ENCODE measurements at places on chromosomes 12 and 14.

DNA sequence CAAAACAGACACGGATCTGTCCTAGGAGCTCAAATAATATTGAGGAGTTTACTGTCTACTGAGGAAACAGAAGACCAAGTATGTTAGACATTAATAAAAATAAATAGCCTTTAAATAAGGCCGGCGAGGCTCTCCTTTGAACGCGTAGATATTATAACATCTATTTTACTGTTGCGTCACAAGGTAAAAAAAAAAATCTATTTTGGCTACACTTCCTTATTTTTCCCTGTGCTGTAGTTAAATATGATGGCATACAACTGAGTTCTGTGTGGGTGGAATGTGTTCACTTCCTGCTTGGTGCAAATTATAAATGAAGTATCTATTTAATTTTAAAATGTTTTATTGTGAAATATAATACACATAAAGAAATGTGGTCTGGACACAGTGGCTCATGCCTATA is 17.2 kb upstream of the RAD52 start:
- DNase-seq: no peak

DNA sequence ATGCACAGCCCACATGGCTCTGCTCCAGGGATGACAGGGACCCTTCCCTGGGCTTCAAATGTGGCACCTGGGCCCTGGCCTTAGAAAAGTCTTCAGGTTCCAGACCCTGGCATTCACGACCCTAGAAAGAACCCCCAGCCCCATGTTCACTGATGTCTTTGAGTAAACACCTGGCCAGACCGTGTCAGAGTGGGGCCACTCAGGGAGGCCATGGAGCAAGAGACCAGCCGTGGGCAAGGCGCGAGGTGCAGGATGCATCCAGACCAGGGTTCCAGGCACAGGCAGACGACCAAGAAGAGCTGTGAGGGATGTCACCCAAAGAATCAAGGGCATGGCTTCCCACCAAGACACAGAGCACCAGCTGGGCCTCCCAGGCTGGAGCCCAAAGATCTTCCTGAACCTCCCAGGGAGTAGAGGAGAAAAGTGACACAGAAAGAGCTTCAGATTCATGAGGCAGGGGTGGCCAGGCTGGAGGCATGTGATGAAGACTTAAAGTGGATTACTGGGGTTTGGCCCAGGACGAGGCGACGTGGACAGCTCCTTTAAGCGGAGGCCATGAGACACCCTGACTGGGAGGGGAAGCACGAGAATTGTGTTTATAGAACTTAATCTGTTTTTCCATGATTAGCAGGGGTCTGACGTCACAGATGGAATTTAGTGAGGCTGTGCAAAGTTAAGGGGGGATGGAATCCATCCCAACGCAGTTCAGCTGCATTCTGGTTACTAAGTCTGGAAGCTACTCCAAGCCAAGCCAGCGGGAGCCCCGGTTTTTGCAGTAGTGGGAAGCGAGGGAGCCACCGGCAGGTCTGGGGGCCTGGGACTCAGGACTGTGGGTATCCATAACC is 61.6 kb downstream of the ARL6IP4 start:
- no peak for DNase-seq

DNA sequence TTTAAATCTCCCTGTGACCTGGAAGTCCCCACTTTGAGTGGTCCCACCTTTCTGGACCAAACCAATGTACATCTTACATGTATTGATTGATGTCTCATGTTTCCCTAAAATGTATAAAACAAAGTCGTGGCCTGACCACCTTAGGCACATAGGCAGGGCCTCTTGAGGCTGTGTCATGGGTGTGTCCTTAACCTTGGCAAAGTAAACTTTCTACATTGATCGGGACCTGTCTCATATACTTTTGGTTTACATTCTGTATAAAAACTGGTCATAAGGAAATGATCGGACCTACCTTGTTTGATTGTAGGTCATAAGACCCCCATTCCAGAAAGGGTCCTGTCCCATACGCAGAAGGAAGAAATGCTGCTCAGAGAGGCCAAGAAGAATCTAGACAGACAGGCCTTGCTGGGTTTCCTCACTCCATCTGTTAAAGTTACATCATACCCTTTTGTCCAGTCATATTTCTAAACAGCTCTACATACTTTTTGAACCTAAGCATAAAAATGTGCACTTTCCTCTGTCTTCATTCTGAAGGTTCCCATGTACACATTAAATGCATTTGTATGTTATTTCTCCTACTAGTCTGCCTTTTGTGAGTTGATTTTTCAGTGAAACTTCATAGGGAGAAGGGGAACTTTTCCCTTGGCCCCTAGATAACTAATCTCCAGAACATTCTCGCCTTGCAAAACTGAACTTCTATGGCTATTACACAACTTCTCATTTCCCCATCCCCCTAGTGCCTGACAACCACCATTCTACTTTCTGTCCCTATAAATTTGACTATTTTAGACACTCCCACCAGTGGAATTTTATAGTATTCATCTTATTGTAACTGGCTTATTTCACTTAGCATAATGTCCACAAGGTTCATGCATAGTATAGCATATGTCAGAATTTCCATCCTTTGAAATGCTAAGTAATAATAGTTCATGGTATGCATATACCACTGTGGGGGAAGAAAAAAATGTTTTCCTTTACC is 30.2 kb upstream of the CPM start:
- no peak for DNase-seq

- no peak for DNase-seq
Observed at GRCh38 chr12:14066021-14066420, 84.6 kb upstream of the GRIN2B start.

Measured in heart right ventricle (tissue), 16 donors.